ENCODE measurements at places on chromosomes 6 and 20. TPM values are rescaled to one million over a fixed set of nuclear protein-coding genes. Genes with fewer than 3 reads are reported as not detected.

DNA sequence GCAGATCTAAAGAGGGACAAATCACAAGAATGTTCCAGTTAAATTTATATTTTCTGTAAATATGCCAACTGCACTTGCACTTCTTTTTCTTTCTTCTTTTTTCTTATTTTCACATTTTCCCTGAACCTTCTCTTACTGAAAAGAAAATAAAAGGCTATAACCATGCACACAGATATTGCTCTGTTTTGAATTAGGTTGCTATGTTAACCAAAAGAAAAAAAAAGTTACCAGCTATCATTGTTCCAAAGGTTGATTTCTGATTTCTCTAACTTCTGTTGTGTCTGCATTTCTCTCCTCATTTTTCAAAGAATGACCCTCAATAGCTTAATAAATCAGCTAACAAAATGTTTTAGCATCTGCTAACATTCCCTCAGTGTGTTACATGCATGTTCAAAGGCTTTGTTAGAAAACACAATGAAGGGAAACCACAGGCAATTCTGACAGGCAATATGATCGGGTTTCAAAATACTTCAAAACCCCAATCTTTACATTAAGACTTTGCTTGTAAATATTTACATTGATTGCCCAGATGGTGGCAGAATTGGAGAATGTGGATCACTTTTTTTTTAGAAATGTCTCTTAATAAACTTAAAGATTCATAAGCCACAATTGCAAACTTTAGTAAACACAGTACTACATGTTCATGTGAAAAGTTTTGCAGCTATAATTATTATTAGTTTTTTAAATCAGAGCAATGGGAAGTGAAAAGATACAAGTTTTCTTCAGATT lies 928.3 kb upstream of the FLRT3 start:
- DNase-seq = no peak

DNA sequence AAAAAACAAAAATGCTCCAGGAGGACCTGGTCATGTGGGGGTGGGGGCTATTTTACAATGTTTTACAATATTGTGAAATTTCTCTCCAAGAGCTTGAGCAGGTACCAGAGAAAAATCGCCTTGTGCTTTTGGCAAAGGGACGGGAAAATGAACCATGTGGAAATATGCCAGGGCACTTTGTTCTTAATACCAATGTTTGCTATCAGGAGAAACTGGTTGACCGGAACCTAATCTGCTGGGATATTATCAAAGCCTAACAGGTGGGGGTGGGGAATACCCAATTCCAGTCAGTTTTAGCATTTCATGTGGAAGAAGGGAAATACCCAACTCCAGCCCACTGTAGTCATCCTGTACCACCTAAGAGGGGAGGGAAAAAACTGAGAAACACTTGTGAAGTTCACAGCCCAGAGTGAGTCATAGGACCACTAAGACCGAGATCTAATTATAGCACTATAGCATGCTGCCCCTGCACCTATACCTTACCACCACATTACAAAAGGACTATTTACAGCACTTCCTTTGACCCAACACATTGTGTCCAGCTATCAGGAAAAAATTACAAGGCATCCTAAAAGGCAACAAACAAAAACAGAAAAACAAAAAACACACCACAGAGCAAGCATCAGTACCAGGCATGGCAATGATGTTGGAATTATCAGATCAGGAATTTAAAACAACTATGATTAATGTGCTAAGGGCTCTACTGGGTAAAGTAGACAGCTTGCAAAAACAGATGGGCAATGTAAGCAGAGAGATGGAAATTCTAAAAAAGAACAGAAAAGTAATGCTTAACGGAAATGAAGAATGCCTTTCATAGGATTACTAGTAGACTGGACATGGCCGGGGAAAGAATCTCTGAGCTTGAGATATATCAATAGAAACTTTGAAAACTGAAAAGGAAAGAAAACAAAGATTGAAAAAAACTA lies 84.1 kb upstream of the POPDC3 start:
- DNase-seq = no peak

- DNase-seq = no peak
These were observed 48.0 kb downstream of the ARMC2 start for GRCh38 chr6:108896111-108896661.

COX4I2 gene
- polyA plus RNA-seq = 6.6 TPM

- no peak for DNase-seq
These were observed 170.7 kb downstream of the SMOC2 start for GRCh38 chr6:168611691-168612090.

DNA sequence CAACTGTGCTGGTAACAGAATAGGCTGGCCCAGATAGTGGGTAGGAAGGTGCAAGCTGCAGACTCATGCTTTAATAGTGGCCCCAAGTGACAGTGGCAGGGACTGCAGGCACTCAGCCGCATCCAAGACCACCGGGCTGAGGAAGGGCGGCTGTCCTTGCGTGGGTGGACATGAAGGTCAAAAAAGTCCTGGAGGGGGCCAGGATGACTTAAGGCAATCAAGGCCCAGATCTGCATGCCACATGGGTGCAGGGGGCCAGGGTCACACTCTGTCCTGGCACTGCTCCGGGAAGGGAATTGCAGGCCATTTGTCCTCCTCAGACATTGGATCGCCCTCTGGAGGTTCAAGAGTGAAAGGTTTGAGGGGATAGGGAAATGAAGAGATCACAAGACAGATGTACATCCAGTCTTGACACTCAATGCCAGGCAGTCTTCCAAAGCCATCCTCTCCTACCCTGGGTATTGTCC lies 10.4 kb upstream of the VNN2 start:
- no peak for DNase-seq

DNA sequence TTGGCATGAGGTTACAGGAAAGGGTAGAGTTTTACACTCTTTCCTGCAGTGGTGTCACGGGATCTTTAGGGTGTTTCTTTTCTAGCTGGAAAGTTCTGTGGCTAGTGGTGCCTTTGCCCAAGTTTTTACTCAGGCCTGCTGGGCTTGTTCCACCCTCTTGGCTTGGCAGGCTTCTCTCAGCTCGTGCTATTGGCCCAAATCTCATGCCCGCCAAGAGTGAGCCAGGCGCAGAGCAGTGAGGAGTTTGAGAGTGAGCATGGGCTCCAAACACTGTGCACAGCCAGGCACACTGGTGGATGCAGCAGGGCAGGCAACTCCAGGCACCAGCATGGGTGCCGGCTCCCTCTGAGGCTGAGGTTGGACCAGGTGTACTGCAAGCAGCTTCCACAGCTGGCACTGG lies 206.5 kb downstream of the SAMD5 start:
- no peak for DNase-seq

PPP1R16B gene
- polyA plus RNA-seq = 11.2 TPM

- DNase-seq = no peak
These were observed 884.5 kb upstream of the GJE1 start for GRCh38 chr6:141248021-141248799.

DNA sequence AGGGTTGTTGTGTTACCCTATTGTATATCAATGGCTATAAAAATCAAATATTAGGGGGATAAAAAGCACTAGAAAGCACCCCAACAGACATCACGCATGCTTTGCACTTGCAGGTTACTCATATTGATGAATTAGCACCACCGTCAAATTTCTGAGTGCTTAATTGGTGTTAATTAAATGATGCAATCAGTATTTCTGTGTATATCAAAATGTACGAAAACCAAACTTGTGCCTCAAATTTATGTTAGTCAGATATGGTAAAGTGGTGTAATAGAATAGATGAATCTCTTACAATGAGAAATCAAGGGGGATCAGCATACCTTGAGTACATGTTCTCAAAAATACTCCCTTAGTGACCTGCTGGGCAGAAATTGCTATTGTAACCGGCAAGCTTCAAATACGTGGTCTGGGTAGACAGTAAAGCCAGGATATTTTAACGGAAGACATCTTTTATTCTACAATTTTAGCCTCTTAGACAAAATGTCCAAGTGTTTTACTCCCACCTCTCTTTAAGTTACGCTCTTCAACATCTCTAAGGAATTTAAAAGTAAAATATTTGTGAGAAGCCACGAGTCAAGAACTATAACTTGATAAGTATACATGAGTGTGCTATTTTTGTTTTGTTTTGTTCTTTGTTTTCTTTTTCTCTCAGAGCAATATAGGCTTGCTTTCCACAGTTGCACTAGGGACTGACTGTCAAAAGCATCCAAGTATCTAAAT lies 166.0 kb downstream of the QKI start:
- DNase-seq = no peak

DNA sequence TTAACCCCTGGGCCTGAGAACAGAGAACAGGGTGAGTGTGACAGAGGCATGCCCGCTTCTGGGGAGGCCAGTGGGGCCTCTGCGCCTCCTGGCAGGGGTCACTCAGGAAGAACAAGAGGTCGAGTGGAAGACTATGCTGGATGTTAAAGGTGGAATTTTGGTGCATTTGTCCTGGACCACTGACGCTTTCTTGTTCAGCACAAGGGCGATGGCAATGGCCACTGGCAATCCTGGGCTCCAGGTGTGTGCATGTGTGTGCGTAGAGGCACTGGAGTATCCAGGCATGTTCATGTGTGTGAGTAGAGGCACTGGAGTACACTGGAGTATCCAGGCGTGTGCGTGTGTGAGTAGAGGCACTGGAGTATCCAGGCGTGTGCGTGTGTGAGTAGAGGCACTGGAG lies 23.5 kb upstream of the NPBWR2 start:
- no peak for DNase-seq

DNA sequence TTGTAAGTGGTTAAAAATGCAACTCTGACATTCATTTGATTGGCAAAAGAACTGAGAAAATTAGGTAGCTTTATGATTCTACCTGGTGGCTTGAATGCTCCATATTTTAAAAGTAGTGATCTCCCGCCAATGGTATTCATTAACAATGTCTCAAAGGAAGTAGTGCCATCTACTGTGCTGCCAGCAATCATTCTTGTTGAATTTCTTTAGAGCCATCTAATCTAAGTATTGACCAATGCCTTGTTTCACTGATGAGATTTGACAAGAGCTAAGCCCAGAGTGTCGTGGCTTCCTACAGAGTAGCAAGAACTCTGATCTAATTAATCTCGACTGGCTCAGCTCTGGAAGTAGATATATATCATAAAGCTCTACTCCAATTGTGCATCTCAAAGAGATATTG lies 696.7 kb downstream of the C6orf118 start:
- no peak for DNase-seq

DNA sequence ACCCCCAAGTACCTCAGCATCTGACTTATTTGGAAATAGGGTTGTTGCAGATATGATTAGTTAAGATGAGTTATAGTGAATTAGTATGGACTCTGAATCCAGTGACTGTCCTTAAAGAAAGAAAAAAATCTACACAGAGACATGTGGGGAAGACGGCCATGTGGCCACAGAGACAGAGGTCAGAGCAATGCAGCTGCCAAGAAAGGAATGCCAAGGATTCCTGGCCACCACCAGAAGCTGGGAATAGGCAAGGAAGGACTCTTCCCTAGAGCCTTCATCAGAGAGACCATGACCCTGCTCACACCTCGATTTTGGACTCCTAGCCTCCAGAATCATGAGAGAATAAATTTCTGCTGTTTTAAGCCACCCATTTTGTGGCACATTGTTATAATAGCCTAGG lies 81.8 kb downstream of the FYN start:
- DNase-seq = no peak

DNA sequence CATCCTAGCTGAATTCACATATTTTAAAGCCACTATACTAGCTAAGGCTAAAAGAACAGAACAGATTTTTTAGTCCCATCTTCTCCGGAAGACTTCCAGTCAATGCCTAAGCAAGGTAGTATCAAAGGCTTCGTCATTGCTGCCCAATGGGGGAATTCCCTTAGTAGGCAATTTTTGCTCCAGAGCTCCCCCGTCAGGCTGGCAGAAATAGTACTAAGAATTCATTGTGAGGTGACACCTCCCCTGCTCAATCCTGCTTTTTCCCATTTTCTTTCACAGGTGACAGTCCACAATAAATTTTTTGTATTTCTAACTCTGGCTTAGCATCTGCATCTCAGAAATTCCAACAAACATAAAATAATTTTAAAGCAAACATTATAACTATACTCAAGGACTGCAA lies 52.8 kb upstream of the SRSF6 start:
- no peak for DNase-seq

DNA sequence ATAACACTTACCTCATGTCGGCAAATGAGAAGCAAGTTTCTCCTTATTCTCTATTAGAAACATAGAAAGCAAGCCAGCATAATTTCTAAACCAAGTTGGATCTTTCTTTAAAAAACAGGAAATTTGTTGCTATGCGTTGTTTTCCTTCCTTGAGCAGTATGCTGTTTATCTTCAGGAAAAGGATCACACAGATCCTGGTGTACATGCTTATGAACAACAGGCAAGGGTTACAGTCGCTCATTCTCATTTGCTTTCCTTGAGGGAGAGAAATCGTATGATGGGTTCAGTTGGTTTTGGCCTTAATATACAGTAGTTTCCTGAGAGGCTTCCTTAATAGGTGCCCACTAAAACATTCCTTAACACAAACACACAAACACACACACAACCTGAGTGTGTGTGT lies 118.8 kb downstream of the FYN start:
- DNase-seq = no peak

- DNase-seq = no peak
These were observed 22.2 kb downstream of the AHI1 start for GRCh38 chr6:135475292-135475886.

GRCh38 chr6:75932067-75932466 lies 140.4 kb downstream of the IMPG1 start:
- DNase-seq = no peak

HLA-DQA1 gene
- 10.8 TPM for polyA plus RNA-seq

HTR1E gene
- 4.1 TPM for polyA plus RNA-seq

- DNase-seq = no peak
These were observed 297.7 kb upstream of the SASH1 start for GRCh38 chr6:148044921-148045320.

DNA sequence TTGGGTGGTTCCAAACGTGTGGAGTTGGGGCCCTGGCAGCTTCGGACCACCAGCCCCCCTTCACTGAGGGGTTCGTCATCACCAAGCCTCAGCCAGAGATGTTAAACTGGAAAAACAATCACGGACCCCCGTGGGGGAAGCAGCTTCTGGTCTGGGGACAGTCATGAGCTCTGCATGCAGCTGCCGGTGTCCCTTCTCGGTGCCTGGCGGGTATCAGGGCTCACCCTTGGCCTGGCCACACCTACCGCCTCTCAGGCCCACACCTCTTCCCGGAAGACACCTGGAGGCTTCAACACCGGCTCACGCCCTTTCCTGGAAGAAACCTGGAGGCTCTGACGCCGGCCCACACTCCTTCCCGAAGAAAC lies 77.8 kb upstream of the BHLHE23 start:
- DNase-seq = no peak

DNA sequence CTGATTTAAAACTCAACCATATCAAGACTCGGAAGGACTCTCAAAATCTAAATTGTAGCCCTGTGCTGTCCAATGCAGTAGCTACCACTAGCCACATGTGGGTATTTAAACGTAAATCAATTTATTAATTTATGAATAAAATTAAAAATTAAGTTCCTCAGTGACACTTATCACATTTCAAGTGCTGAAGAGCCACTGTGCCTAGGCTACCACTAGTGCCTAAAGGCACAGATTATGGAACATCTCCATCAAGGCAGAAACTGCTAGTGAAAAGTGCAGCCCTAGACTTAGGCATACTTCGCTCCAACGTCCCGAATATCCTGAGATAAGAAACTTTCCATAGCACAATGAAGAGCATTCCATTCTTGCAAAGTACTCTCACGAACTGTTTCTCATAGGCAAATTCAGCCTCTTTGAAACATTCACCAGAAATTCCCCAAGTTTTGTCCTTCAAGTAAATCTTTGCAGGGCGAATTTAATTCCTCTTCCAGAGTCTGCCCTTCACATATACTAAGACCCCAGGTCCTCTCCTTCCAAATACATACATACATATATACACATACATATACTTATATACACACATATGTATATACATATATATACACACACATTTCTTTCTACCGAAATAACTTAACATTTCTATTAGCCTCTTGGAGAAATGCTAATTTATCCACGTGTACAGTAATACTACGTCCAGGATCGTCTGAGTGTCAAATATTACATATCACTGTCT lies 1.3 kb downstream of the SUPT3H start:
- DNase-seq = no peak

- DNase-seq = no peak
These were observed 4.2 kb upstream of the TTPAL start for GRCh38 chr20:44471481-44471882.

Data from ovary (tissue), 10 donors.